GM23338 (cell line): ENCODE measurements at places on chromosomes 16 and 17. TPM values are rescaled to one million over a fixed set of nuclear protein-coding genes. Genes with fewer than 3 reads are reported as not detected.

CDC6 gene
- 75.5 and 79.9 TPM in 2 replicates for total RNA-seq

RMI2 gene
- total RNA-seq: 98.2 and 120 TPM in 2 replicates

TMEM238L gene
- total RNA-seq: not detected in 2 replicates

SMIM5 gene
- total RNA-seq: not detected in 2 replicates

UTS2R gene
- total RNA-seq: 0.49 and 0.82 TPM in 2 replicates

DNA sequence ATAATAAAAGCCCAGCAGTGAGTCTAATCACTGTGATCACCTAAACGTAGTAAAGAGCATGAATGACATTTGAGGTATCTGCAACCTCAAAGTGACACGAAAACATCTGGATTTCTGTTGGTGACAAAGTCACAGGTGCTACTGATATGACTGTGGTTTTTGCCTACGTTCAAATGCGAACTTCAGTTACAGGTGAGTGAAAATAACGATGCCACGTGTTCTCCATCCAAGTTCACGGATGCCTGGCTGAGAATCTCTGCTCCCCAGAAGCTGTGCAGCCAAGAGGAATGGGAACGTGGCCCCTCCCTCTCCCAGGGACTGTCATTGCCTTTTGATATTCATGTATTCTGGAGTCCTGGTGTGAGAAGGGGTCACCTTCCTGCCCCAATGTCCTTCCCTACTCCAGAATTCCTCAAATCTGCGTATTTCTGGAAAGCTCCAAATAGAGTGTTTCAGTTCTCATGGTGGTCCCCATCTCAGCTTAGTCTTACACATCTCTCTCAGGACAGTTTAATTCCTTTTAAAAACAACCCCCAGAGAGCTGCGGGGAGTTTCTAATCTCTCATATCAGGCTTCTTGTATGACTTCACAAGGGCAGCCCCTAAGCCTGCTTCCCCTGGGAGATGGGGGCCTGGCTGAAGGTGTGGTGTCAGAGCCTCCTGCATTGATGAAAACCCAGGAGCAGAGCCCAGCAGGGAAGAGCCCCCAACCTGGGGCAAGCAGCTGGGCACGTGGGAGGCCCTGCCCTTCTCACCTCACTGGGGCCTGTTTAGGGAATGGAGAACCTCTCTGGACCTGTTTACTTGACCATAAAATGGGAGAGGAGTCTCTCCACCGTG, 25.8 kb downstream of the PIK3R5 start:
- peak; percentile 10 for DNase-seq

- peak; percentile 96 for DNase-seq
These were observed 8.4 kb upstream of the TRPV2 start for GRCh38 chr17:16406742-16407674.

DNA sequence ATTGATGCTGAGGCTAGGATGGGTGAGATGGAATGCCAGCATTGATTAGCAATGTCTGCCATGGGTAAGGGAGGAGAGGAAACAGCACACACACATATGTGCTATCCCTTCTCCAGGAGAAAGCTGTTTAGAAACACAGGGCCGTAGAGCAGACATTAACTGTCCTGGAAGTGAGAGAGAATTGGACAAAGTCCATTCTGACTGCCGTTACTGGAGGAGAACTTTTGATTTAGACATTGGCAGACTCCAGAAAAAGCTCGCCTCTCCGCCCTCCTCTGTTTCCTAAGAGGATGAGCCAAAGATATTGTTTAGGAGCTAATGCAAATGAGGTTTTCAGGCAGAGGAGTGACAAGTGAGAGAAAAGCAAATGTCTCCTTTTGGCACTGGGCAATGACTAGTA, 237.0 kb downstream of the HAPSTR1 start:
- DNase-seq: no peak

GRCh38 chr17:40960144-40960543, 6.6 kb downstream of the KRT39 start:
- peak; percentile 17 for DNase-seq

DNA sequence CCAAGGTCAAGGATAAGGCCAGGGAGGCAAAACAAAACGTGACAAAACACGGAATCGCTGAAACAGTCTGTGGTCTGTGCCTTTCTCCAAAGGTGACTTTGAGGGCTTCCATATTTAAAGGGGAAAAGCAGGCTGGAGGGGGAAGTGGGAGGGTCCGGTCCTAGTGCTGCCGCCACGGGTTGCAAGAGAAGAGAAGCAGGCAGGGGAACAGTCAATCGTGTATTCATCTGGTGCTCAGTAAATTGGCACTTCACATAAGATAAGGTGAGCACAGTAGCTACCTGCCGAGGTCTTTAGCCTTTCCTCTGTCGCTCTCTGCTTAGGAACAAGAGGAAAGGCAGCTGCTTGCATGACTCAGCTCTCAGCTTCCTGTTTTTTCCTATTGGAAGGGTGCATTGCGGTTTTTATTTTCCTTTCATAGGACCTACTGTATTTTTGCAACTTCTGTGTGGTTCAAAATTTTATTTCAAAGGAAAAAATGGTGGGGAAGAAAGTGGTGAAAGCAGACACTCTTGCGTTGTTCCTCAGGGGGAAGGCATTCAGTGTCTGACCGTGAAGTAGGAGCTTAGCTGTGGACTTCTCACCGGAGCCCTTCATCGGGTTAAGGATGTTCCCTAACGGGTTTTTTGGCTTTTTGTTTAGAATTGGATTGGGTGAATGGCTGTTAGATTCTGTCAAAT, 7.1 kb upstream of the LGALS3BP start:
- peak; percentile 51 for DNase-seq

- DNase-seq: peak; percentile 40
These were observed 661 bp downstream of the TEX2 start for GRCh38 chr17:64262198-64262999.

GRCh38 chr17:42122371-42123303, at the start of gene HSPB9:
TSS of gene HSPB9 (plus strand) at chr17:42122804. CDS start at chr17:42122851, 47 bp downstream.
- peak; percentile 95 for DNase-seq

GRCh38 chr16:27237219-27238015, 31.2 kb downstream of the NSMCE1 start:
- DNase-seq: peak; percentile 23

DNA sequence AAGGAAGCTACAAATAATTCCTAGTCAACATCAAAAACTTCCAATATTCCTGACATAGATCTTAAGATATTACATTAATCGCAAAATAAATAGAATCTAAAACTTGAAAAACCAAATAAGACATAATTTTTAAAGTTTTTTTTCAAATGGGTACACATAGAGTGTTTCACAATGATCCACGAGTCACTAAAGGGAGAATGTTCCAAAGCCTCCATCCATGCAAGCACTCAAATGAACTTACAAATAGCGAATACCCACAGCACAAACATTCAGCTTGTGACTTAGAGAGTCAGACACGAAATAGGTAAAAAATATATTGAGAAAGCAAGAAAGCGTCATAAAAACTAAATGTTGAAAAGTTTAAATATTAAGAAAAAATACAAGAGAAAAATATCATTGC, 65.7 kb downstream of the CEP112 start:
- DNase-seq: no peak

DNA sequence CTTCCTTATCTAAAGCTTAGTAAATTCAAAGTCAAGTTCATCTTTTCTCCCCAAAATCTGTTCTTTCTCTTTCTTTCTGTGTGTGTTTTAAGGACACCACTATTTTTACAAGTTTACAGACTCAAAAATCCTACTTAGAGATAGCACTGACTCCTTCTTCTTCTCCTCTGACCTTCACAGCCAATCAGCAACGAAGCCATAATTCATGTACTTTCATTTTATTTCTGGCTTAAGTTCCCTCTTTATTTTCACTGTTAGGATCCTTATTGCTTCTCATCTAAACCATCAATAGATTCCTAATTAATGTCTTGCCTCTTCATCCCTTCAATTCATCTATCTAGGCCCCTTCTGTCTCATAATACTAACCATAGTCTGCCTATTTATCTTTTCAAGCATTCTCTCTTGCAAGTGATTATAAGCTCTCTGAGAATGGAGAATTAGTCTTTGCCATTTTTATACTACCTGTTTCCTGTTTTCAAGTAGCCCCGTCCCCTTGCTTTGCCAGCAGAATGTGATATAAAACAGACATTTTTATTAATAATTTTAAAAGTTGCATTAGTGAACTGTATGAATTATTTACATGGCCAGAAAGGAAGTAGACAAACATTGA, 27.0 kb downstream of the CDC27 start:
- DNase-seq: no peak

GRCh38 chr16:6643080-6643686, 689.5 kb upstream of the RBFOX1 start:
- peak; percentile 68 for DNase-seq

GRCh38 chr17:49110509-49110908, 22.1 kb upstream of the B4GALNT2 start:
- DNase-seq: no peak

GRCh38 chr16:81956213-81956948, 54.9 kb downstream of the SDR42E1 start:
- DNase-seq: no peak

- no peak for DNase-seq
These were observed 140.1 kb downstream of the CLEC16A start for GRCh38 chr16:11084484-11084875.

GRCh38 chr17:48223945-48224344, 116.4 kb downstream of the SNX11 start:
- DNase-seq: no peak

DNA sequence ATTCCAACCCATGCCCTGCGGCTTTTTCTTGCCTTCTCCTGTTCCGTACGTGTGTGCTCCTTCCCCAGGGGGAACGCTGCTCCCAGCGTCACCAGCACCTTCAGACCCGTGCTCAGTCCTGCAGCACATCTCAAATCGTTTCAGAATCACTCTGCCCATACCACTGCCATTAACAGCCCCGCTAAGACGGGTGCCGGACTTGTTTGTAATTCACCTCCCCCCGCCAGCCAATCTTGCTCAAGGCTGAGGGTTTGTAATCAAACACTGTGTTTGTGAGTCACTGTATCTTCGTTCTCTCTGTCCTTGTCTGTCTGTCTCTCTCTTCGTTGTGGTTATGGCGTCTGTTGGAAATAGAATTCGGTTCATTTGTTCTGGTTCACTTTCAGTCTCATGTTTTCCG, 17.3 kb downstream of the CARD14 start:
- no peak for DNase-seq

DNA sequence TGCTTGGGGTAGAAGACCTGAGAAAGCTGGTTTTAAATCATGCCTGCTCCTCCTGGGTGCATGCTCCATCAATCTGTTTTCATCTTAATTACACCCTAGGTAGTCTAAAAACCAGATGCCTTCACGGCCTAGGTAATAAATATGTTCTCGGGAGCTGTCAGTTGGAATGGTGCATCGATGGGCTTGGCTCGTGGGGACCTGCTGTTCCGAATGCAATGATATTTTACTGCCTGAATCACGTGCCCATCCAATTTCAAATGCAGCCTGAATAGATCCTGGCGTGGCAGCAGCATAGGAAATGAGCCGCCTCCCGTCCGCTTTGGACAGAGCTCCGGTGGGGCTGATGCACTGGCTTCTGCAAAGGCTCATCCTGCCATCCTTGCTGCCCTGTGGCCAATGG, 18.8 kb upstream of the FAAP100 start:
- no peak for DNase-seq

GRCh38 chr17:51257150-51258081, 2.4 kb downstream of the MBTD1 start:
- no peak for DNase-seq
